ENCODE measurements at places on chromosomes 6 and 20. TPM values are rescaled to one million over a fixed set of nuclear protein-coding genes. Genes with fewer than 3 reads are reported as not detected.

Gene DAAM2
- 25.8 TPM for total RNA-seq

DNA sequence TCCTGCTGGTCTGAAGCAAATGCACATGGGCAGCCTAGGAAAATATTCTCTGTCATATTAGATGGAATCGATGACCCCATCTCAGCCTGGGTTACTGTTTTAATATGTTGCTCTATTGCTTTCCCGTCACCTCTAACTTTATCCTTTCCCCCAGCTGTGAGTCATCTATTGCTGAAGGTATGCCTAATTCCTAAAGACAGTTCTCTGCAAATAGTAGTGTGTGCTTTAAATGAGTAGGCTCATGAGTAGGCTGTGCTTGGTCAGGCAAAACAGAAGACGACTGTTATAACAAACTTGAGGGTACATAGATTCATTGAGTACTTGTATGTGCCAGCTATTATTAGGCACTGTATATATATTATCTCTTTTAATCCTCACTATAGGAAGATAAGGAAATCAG lies 47.2 kb downstream of the CTNNBL1 start:
- DNase-seq = no peak

- DNase-seq = no peak
These were observed 188.8 kb upstream of the KHDRBS2 start for GRCh38 chr6:62474793-62475192.

DNA sequence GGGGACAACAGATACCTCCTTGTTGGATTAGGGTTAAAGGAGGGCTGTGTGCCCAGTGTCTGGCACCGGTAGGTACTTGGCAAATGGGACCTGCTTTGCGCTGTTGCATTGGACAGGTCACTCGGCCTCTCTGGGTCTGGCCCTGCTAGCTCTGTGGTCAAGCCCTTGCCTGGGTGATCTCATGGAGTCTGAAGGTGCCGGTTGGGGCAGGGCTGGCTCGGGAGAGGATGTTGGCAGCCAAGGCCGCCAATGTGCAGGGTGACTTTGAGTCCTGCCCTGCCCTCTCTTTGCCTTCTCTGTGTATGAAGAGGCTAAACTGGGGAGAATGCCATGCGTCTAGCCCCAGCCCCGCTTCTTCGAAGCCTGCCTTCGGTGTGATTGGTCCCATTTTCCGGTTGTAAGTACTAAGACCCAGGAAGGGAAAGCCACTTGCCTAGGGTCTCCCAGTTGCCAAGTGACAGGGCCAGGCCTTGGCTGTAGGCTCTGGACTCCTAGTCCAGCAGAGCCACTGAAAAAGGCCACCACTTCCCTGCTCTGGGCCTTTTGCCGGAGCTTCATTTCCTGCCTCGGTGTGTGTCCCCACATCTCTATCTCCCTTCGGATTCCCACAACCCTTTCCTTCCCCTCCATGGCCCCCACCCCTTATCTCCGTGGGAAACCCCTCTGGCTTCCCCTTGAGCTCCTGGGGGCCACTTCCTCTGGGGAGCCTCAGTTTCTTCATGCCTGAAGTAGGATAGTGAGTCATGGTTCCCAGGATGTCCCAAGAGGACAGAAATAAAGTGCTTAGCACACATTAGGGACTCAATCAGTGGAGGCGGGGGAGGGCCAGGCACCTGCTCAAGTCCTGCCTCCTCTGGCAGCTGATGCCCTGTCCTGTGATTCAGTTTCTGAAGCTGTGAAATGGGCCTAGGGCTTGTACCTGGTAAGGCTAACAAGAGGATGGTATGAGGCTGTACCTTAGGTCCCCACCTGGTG lies 3.9 kb downstream of the SRC start:
- no peak for DNase-seq

Gene GRM1
- 0.09 TPM for total RNA-seq

Gene PHACTR2
- 66.5 TPM for total RNA-seq

DNA sequence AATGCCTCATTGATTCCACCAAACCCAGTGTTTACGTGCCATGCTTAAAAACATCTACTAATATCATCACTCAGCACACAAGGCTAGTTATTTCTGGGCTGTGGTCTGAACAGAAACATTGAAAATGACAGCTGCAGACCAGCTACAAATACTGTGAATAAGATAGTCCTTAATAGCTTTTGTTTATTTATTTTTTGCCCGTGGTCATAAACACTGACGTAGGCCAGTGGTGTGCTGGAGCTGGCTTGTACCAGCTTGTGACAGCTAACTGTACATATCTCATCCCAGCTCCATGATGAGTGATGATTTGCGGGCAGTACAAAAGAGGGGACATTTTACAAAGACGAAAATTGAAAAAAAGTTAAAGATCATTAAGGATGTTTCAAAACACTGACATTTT lies 1057.0 kb downstream of the EPHA7 start:
- no peak for DNase-seq

GRCh38 chr6:40252531-40253258 lies 318.4 kb upstream of the MOCS1 start:
- DNase-seq = no peak

- DNase-seq = peak; percentile 93
These were observed 107.3 kb upstream of the SNX9 start for GRCh38 chr6:157715728-157716164.

GRCh38 chr6:20313051-20313450 lies 88.6 kb upstream of the E2F3 start:
- DNase-seq = no peak

DNA sequence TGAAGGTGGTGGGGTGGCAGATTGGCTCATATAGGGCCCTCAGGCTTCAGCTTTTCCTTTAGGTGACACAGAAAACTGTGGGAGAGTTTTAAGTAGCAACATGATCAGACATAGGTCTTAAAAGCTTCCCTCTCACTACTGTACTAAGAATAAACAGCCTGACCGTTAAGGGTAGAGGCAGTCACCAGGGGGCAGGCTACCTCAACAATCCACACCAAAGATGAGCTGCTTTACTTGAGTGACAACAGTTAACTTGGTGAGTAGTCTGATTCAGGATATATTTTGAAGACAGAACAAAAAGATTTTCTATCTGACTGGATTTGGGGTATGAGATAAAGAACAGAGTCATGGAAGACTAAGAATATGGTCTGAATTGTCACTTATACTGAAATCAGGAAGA lies 193.1 kb upstream of the SHLD1 start:
- peak; percentile 19 for DNase-seq

Gene PARD6B
- 0.93 TPM for total RNA-seq

- no peak for DNase-seq
These were observed 48.6 kb downstream of the BMP7 start for GRCh38 chr20:57217802-57218201.

DNA sequence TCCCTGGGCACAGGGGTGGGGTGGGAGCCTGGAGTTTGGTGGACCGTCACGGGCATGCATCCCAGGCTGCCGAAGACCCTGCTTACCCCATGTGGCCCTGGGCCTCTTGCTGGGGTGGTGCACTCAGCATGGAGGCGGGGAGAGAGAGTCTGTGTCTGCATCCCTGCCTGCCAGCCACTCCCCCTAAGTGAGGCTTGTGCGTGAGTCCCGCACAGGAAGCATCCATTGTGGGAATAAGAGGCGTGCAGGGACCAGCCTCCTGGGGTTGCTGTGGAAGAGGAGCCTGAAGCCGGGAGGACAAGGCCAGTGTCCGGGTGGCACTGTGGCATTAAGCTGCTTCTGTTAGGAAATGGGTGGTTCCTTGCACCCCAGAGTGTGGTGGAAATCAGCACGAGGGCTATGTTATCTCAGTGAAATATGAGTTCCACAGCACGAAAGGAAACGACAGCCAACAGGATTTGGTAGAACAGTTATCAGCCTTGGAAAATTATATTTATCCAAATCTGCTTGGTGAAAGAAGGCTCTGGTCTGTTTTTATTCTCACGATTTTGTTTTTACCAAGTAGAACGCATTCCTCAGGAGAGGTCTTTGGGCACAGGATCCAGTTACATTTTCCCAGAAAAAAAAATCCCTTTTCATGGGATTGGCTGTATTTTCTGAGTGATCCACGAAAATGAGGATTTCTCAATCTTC lies 35.7 kb downstream of the CDH4 start:
- DNase-seq = no peak

DNA sequence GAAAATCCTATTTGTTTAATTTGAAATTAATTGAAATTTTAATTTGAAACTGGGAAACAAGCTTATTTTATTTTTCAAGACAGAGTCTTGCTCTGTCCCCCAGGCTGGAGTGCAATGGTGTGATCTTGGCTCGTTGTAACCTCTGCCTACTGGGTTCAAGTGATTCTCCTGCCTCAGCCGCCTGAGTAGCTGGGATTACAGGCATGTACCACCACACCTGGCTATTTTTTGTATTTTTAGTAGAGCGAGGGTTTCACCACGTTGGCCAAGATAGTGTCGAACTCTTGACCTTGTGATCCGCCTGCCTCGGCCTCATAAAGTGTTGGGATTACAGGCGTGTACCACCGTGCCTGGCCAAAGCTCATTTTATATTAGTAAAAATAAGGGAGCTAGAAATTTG lies 4.2 kb downstream of the SRSF3 start:
- DNase-seq = no peak

GRCh38 chr20:35839904-35840303 lies 68.1 kb downstream of the PHF20 start:
- DNase-seq = no peak

Gene PI3
- total RNA-seq = not detected

DNA sequence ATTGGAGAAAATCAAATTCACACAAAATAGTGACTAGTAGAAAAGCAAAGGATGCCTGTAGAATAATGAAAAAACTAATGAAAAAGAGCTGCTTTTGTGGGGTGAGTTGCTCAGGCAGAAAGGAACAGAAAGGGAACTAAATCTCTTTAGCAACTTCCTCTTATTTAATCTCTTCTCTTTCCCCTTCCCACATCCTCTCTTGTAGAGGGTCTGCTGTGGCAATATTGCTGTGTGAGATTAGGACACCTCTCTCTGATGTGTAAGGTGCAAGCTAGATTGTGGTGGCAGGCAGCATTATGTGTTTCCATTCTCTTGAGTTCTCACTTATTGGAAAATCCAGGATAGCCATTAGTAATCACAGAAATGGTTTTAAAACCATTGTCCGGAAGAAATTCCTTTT lies 49.7 kb downstream of the SYNE1 start:
- DNase-seq = no peak

- no peak for DNase-seq
These were observed 100.8 kb upstream of the NEDD9 start for GRCh38 chr6:11333132-11333849.

DNA sequence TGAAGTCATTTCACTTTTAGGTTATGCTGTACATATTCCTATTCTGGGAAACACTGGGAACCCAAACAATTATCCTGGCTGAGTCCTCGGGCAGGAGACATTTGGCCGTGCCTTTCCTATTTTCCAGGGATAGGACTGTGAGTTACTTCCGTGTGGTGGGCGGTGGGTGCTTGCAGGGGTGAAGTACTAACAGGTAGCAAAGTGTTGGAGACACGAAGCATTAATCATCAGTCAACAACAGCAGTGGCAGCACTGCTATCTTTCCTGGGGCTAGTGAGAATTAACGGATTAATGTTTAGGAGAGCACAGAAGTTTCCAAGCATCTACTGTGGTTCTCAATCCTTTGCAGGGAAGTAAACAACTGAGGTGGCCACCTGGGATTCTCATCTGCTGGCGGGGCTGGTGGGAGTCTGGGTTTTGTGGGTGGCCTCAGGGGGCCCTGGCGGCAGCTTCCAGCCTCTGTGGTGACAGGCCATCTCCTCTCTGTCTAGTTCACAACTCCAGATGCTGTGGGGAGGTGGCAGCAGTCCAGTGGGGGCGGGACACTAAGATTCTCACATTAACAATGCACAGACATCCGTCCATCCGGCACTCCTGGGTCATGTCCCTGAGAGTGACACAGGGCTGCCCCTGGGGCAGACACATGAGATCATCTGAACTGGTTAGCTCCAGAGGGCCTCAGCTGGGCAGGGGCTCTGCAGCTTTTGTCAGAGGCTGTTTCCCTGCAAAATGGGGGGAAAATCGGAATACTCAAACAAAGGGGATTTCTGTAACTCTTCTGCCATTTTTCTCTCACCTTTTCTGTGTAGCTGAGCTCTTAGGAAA lies 90.9 kb downstream of the GJA10 start:
- DNase-seq = peak; percentile 90

Gene HLA-DRA
- 30.7 TPM for total RNA-seq

Gene POLH
- total RNA-seq = 8.2 TPM

DNA sequence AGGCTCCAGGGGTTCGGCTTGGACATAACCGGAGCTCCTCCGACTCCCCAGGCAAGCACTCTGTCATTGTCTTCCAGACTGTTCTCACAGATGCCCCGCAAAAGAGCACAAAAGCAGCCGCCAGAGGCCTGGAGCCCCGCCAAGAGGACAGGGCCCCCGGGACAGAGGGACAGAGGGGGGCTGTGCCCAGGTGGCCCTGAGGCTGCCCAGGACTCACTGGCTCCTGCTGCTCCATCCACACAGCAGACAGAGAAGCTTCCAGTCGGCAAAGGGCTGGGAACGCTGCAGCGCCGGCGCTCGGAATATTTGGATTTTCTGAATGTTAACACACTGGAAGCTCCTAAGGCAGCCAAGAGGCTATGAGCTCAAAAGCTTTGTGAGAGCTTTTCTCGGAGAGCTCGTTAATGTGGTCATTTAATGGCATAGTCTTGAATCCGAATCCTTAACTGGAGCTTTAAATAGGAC lies 68.0 kb upstream of the QKI start:
- DNase-seq = peak; percentile 63

DNA sequence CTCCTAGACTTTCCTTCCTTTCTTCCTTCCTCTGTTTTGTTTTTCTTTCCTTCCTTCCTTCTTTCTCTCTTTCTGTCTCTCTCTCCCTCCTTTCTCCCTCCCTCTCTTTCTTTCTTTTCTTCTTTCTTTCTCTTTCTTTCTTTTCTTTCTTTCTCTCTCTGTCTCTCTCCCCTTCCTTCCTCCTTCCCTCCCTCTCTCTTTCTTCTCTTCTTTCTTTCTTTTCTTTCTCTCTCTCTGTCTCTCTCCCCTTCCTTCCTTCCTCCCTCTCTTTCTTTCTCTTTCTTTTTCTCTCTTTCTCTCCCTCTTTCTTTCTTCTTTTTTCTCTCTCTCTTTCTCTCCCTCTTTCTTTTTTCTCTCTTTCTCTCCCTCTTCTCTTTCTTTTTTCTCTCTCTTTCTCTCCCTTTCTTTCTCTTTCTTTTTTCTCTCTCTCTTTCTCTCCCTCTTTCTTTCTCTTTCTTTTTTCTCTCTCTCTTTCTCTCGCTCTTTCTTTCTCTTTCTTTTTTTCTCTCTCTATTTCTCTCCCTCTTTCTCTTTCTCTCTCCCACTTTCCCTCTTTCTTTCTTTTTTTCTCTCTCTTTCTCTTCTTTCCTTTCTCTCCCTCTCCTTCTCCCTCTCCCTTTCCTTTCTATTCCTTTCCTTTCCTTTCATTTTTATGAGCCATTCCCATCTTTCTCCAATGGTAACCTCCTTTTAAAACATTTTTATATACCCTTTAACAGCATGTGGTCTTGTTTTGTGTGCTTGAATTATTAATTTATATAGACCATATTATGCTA lies 2.3 kb downstream of the TINAG start:
- DNase-seq = no peak

- no peak for DNase-seq
These were observed 83.3 kb downstream of the TAF4 start for GRCh38 chr20:61982191-61982950.

Gene MYB
- total RNA-seq = 0.40 TPM

DNA sequence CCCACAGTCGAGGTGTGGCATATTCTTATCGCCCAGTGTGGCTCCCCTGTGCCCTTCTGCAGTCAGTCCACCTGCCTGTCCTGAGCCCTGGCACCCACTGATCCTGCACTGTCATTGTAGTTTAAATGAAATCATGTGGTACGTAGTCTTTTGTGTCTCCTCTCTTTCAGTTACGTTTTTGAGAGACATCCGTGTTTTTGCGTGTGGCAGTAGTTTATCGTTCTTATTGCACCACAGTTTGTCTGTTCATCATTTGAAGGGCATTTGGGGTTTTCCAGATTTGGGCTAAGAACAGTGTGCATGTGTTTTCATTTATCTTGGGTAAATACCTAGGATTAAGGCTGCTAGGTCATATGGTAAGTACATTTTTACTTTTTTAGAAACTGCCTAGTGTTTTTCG lies 49.3 kb downstream of the SPATA2 start:
- no peak for DNase-seq

Gene EEF1A2
- total RNA-seq = 330 TPM
